ENCODE measurements at places on chromosomes 5 and 9. TPM values are rescaled to one million over a fixed set of nuclear protein-coding genes. Genes with fewer than 3 reads are reported as not detected.
A peak's percentile ranks its signal among the peaks of the same experiment; 100 is the strongest.

The CNOT6 gene
- total RNA-seq, result 32.4 TPM

The CCL21 gene
- total RNA-seq, result not detected

The LCN9 gene
- not detected for total RNA-seq

The NTRK2 gene
- total RNA-seq, result not detected

The NDOR1 gene
- 32.6 TPM for total RNA-seq

The MARCOL gene
- not detected for total RNA-seq

DNA sequence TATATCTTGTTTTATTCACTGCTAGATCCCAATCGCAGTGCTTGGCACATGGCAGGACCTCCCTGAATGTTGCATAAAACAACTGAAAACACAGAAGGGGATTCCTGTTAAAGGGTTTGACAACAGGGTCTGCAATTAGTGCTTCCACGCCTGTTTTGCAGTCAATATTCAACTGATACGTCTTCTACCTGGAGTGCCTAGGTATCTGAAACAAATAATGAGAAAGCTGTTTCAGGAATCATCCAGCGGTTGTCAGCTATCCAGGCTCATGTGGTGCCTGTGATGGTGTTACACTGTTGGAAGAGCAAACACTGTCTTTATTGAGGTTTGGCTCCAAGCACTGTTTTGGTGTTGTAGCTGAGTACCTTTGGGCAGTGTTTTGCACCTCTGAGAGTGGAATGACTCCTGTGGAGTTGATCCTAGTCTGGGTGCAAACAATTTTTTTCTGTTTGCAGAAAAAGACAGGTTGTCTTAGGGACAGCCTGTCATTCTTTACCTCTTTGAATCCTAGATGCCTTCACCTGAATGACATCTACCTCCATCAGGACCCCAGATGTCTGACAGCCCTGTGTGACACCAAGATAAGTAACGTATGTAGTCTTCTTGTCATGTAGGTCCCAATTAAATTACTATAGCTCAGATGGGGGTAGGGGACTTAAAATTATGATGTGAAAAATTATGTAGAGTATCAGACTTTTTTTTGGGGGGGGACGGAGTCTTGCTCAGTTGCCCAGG lies 14.8 kb upstream of the MATR3 start:
- no peak for DNase-seq

DNA sequence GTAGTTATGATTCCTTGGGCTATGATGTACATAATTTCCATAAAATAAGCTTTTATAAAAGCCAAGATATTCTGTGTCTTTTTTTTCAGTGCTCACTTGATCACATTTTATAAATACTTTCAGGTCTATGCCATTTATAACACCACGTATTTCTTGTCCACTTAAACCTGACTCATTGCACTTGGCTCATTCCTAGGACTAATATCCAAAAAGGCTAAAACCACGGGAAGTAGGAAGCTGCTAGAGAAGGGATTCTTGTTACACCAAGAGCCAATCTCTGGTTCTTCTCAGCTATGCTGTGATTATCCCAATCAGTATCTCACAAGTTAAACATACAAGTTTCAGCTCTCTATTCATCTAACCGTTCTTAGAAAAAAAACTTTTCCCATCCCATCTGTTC lies 80.4 kb upstream of the CDH6 start:
- DNase-seq, result no peak

DNA sequence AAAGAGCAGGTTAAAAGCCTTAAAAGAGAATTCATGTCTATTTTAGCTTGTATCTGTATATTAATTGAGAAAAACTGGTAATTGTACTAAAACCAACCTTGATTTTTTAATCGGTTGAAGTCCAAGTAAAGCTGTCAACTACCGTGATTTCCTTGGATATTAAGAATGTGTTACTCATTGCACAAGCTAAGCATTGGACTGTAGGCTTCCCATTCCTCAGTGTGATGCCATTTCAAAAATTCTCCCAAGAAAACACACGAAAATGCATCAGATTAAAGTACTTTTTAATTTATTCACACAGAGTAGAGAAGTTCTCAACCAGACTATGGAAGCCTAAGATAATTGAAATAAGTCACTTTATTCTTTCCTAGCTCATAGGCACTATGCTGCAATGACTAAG lies 761.4 kb upstream of the TYRP1 start:
- DNase-seq, result no peak

DNA sequence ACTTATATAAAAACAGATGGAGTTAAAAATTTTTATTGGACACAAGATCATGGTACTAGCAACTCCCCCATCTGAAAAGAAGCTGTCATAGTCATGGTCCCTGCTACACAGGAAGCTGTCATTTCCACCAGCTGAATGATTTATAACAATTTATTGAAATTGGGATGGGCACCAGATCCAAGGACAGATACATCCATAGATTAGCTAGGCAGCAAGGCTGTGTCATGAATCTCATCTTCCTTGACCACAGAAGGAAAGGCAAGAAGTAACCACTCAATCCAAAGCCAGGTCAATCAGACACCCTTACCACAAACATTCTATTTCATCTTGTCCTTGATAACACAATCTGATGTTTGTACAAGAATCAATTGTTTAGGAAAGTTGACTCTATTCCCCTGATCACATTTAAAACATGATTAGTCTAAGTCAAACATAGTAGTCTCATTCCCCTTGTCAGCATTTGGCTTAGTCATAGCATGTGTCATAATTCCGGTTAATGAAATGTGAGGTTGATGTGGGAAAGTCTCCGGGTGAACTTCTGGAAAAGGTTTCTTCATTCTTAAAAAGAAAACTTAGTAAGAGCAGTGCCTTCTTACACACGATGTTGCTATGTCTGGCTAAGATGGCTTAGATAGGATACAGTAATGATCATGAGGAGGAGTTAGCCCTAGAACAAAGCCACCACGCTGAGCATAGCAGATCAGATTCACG lies 462.6 kb upstream of the PAPPA start:
- no peak for DNase-seq

GRCh38 chr9:116843863-116844620 lies 156.9 kb downstream of the TRIM32 start:
- no peak for DNase-seq

DNA sequence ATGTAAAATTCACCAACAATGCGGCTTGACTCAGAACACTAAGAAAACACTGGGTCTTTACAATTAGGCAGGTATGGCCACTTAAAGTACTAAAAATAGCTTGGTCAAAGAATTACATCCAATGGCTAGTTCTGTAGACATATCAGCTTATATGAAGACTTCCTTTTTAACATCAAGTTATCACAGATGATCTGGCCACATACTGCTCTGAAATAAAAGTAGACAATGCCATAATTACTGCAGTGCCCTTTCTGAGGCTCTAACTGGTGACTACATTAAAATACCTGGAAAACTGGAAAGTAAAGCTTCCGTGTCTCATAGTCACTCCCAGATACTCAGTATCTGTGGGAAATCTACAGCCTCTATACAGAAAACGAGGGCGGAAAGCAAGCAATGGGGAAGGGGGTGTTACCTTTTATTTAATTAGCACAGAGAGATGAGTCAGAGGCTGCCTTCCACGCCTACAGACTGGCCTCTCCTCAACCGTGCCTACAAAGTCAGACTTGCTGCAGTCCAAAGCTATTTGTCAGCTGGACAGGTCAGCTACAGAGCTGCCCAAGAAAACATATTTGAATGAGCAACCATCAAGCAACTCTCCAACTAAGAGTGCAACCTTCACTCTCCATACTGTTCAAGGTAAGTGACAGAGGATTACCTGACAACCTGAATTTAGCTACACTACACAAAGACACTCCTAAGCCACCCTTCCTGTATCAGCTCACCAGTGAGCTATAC lies 8.7 kb downstream of the SERINC5 start:
- DNase-seq, result peak; percentile 88

DNA sequence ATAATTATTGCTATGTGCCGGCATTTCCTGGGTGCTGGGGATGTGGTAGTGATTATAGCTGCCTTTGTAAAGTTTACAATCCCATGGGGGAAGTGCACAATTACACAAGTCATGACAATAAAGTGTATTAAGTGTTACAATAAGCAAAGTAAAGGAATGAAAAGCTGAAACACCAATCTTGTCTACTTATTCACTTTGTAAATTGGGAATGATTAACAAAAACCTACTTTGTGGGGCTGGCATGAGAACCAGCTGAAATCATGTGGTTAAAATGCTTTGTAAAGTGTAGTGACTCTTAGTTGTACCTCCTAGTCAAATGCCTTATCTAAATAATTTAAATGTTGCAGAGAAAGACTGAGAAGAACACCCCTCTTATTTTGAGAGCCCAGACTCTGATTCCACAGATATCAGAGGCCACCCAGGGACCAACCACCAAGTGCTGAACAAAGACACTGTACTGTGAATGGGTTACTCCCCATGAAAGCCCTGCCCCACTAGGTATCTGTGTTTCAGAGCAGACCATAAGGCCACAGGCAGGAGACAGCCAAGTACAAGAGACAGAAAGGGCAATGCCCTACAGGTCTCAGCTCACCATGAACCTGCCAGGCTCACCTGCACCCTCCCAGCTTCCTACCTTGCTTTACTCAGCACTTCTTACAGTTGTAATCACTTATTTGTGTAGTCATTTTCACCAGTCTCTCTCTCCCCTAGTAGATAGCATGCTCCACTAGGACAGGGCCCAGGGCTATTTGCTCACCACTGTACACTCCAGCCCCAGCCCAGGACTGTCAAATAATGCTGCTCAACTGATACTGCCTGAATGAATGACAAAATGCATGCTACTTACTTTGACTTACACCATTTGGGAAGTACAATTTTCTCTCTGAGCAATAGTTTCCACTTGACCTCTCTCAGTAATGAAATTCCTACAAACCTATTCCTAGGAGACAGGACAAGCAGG lies 101.6 kb upstream of the APC start:
- no peak for DNase-seq

- no peak for DNase-seq
Observed at GRCh38 chr9:125579030-125579932, 127.7 kb downstream of the MAPKAP1 start.

DNA sequence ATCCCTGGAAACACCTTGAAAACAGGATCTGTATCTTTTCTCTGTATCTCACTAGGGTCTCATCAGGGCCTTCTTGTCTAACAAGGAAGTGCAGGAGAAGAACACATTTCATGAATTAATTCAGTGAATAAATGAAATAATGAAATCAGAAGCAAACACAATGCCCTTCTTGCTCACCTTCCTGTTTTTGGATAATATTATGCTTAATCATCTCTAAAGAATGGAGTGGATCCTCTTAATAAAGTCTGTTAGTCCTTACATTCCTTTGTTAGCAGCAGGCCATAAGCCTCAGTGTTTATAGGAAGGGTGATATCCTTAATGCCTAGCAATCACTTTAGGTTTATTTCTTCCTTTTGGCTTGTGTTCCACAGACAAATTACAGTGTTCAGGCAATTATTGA lies 837.1 kb upstream of the SEMA6A start:
- no peak for DNase-seq

DNA sequence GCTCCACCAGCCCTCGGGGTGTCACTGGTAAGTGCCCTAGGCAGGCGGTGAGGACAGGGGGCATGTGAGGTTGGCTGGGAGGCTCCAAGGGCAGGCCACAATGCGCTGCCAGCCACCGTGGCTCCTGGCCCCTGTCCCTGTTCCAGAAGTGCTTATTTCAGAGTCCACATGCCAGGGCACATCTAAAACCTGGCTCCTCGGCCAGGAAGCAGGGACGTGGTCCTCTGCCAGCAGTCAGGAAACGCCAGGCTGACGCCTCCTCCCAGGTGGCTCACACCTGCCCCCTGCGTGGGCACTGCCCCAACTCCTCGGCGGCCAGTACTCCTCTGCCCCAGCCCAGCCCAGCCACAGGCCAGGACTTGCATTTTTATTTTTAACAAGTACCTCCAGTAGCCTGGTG lies 68.5 kb downstream of the SECISBP2 start:
- no peak for DNase-seq

All from K562 (cell line).